Pons (tissue), 1 donor: ENCODE measurements at places on chromosomes 6 and 20.

GRCh38 chr20:53813636-53814035 is 220.0 kb upstream of the ZNF217 start:
- DNase-seq: no peak

DNA sequence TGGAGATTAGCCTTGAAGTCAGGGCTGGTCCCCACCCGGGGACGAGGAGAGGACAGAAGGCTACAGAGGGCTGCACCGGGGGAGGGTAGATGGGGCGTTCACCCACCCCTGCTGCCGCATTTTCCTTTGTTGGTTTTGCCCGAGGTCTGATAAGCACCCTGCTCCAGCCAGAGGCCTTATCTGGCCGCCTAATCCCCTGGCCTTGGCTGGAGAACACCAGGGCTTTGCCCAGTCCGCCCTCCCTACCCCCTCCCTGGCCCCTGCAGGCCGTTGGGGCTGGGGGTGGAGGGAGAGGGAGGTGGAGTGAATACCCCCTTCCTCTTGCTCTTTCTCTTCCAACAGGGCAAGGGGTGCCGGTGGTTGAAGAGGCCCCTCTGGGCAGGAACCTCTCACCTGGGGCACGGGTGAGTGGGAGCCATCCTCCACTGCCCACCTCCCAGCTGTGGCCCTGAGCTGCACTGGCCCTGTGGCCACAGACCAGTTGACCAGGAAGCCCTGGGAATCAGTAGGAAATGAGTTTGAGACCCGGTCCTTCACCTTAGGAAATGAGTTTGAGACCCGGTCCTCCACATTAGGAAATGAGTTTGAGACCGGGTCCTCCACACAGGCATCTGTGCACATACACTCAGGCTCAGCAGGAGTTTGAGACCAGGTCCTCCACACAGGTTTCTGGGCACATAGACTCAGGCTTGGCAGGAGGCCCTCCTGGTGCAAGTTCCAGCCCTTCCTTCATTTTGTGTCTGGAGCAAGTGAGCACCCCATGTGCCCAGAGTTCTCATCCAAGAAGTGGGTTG is 12.0 kb upstream of the GATA5 start:
- DNase-seq: no peak

DNA sequence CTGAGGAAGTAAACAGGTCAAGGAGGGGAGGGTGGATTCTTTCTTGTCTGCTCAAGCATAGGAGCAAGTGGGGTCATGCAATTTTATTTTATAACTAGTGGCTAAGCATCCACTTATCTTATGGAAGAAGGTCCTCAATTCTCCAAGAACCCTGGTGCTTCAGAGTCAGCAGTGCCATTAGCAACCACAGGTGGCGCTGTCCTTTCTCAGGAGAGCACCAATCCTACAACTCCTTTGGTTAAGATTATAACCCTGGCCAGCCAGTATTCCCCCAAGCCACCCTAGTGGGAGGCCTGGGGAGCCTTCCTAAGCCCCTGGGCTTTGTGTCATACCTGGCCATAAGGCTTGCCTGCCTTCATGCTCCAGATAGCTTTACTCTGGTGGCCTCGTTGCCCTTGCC is 60.7 kb downstream of the PCSK2 start:
- DNase-seq: no peak

- DNase-seq: peak; percentile 47
These were observed 36.5 kb upstream of the MLN start for GRCh38 chr6:33840048-33840926.

- peak; percentile 20 for DNase-seq
These were observed 32.8 kb downstream of the CD40 start for GRCh38 chr20:46150943-46151342.

DNA sequence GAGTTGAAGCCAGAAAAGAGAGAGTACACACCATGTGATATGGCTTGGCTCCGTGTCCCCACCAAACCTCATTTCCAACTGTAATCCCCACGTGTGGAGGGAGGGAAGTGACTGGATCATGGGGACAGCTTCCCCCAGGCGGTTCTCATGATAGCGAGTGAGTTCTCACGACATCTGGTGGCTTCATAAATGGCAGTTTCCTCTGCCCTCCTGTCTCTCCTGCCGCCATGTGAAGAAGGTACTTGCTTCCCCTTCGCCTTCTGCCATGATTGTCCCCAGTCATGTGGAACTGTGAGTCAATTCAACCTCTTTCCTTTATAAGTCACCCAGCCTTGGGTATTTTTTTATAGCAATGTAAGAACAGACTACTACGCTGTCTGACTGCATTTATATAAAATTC is 40.3 kb downstream of the TAF4 start:
- no peak for DNase-seq

- DNase-seq: no peak
These were observed 7.5 kb downstream of the ATG5 start for GRCh38 chr6:106318061-106318460.

- peak; percentile 68 for DNase-seq
These were observed at the start of gene B4GALT5 for GRCh38 chr20:49713753-49714712. Gene B4GALT5 (minus strand): TSS chr20:49713878. CDS start chr20:49713690, 188 bp downstream.

DNA sequence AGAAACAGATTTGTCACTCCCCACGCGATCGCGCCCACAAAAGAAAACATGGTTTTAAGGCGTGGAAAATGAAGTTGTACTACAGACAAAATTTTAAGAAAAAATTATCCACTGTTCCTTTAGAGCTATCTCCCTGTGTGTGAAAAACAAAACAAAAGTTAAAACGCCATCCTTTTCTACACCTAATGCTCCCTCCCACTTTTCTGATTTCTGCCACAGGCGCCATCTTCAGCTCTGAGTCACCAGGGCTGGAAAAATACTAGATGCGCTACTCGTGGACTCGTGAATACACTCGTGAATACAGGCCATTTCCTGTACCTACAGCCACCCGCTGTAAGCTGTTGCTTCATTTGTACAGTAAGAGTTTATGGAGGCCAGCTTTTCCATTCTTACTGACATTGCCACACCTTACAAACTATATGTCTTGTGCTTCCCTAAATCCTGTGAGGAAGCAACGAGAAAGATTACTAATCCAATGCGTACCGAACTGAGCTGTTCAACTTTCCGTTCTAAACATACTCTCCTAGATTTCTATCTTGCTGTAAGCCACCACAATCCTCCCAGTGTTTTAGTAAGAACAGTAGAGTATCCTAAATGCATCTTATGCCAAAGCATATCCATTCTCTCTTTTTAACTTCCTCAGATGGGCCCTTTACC is 773 bp upstream of the AHI1 start:
- DNase-seq: peak; percentile 86

GRCh38 chr6:158131926-158132325 is 36.1 kb downstream of the SERAC1 start:
- DNase-seq: no peak

DNA sequence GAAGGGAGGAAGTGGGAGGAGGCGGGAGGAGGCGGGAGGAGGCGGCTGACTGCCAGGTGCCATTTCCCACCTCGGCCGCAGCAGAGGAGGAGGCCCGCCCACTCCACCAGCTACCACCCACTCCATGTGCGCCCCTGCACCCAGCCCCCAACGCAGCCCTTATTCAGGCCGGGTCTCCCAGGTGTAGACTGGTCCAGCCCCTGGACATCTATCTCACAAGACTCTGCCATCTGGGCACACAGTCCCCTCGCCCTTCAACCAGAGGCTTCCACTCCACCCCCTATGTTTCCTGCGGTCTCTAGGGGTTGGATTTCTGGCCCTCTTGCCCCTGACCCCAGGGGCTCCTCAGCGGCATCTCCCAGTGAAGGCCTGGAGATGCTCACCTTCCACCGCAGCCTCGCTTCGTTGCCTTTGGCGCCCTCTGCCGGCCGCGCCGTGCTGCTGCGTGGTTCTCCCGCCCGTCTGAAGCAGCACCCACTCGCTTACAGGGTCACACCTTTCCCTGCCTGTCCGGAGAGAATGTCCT is 32.6 kb upstream of the FAM83D start:
- peak; percentile 66 for DNase-seq

DNA sequence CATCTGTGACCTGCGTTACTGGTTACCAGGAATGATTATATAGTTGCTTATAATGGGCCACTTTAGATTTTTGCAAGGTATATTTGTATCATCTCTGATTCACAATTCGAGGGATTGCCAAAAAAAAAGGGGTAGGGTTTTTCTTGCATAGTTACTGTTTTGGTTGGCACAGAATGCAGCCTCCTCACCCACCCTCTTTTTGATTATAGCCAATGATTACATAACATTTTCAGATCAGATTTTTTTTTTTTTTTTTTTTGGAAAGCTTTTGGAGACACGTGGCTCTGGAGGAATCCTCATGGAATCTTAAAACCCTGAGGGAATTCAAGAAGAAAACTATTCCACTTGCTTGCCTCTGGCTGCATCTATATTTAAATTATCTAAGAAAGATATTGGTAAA is 53.7 kb downstream of the UST start:
- no peak for DNase-seq

GRCh38 chr20:57944988-57945387 is 235.2 kb upstream of the PMEPA1 start:
- DNase-seq: no peak

DNA sequence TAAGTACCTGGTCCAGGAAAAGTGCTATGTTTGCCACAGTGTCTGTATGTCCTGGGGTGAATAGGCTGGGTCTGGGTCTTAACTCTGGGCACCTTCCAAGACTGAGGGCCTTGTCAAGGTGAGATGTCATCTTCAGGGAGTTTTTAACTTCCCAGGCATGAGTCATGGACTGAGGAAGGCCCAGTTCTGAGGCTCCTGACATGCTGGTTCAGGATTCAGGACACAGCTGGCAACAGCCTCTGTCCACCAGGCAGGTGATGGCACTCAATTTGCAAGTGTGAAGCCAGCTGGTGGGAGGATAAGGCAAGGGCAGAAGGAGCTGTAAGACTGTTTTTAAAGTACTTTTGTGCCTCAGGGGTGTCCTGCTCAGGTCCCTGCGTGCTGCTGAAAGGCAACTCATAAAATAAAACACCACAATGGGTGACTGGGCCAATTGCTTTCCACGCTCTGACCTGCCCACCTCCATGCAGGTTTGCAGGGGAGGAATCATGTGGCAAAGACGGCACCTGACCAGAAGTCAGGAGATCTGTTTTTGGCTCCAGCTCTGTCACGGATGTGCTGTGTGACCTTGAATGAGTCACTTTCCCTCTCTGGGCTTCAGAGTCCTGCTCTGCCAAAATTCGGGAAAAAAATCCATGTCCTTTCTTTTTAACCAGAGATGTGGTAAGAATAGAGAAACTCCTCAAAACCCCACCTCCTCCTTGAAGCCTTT is 4.9 kb upstream of the PACSIN1 start:
- no peak for DNase-seq

- DNase-seq: no peak
These were observed 188.3 kb upstream of the AGPAT4 start for GRCh38 chr6:161462148-161462547.

- no peak for DNase-seq
These were observed 6.5 kb downstream of the SLC13A3 start for GRCh38 chr20:46644733-46645132.

GRCh38 chr20:22629447-22629846 is 45.1 kb upstream of the FOXA2 start:
- no peak for DNase-seq

DNA sequence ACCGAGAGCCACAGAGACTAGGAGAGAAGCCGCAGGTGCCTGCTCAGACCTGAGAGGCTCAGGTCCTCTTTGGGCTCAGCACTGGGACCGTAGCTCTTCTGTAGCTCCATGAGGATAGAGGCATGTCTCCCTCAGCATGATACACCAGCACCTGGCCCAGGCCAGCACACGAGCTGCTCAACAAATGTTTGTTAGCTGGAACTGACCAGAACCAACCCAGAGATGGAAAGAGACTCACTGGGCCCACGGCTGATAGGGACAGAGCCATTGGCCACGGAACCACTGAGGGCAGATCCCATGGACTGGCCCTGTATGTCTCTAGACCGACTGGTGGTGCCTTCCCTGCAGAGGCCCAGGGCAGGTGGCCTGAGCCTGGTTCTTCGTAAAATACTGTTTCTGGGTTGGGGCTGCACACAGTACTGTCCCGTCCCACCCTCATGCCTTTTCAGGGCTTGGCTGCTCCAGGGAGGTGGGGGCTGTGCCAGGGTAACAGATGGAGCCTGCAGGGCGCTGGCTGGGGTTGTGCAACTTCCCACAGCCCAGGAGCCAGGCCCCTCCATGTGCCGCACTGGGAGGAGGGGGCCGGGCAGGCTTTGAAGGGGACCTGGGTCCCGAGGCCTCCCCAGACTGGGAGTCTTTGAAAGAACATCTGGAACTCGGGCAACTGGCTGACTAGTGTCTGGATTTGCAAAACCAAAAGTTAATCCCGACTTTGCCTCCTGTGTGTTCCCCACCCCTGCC is 5.2 kb downstream of the C20orf204 start:
- DNase-seq: no peak

DNA sequence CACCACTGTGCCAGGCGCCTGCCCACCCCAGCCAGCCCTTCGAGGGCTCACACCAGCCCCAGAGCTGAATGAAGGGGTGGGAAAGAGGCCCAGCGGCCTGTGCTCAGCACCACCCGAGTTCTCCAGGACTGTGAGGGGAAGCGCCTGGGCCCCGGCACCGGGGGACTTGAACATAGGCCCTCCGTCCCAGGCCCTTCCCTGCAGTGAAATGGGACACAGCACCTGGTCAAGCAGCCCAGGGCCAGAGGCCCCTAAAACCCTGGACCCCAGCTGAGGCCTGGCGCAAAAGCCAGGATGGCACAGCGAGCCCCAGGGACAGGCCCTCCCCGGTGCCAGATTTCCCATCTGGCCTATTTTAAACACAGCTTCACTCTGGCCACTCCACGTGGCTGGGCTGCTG is 4.0 kb downstream of the KCNQ2 start:
- DNase-seq: no peak

- DNase-seq: no peak
These were observed 380.9 kb downstream of the GJA1 start for GRCh38 chr6:121816361-121816760.

DNA sequence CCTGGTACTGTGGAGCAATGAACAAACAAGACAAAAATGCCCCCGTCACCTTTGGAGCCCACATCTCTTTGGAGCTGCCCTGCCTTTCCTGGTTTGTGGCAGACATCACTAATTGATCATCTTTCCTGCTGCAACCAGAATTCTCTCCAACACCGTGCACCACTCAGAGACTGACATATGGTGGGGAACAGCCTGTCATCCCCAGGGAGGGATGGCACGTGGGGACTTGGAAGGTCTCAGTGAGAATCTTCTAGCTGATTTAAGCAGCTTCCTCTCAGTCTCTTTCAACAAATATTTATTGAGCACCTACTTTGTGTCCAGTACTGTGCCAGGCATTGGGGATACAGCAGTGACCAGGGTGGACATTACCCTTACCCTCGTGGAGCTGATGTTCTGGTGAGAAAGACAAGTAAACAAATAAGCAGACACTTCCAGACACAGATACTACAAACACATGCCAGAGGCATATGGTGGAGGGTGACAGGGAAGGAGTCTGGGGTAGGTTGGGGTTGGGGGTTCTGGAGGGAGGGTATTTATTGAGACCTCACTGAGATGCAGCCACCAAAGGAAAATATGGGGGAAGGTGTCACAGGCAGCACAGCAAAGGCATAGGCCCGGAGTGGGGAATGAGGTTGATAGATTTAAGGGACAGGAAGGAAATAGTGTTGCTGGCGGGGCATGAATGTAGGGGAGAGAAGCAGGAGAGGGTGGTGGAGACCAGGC is 82.3 kb downstream of the CEBPB start:
- no peak for DNase-seq
